ENCODE measurements at places on chromosomes 1 and 21.
A peak's percentile ranks its signal among the peaks of the same experiment; 100 is the strongest.

DNA sequence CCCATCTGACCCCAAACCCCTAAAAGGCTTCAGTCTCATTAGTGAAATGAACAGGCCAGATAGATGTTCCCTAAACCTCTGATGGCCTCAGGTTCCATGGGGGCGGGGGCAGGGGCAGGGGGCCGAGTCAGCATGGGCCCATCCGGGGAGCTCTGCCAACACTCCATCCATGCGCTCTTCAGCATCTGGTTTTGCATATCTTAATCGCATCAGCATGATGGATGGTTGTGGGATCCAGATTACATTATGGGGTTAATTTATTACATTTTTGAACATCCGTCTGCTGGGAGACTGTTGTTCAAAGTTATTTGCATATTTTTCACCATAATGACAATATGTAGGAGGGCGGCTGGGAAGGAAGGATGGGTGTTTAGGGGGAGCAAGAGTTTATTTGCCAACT lies 3.1 kb upstream of the MAD2L2 start:
- DNase-seq, result no peak

GRCh38 chr1:119954476-119955422 lies 58.4 kb upstream of the ADAM30 start:
- no peak for DNase-seq

- no peak for DNase-seq
Measured at GRCh38 chr1:73800376-73800775, 397.6 kb downstream of the LRRIQ3 start.

GRCh38 chr1:241336335-241336734 lies 20.7 kb downstream of the RGS7 start:
- DNase-seq, result no peak

DNA sequence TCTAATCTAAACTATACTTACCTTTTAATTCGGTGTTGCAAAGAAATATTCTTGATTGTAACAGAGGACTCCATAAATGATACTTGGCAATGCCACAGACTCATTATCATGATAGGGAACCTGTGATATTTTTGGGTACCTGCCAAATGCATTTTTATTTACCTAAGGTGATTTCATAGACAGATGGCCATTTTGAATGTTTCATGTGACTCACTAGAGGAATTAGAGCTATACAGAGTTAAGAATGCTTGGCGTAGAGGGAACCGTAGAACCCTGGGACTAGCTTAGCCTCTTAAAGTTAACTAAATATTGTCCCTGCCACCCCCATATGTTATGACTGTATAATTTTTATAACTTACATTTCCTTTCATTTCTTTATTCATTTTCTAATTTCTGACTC lies 136.1 kb downstream of the DISP1 start:
- no peak for DNase-seq

- DNase-seq, result peak; percentile 19
Measured at GRCh38 chr21:29233611-29234540, 64.8 kb upstream of the BACH1 start.

DNA sequence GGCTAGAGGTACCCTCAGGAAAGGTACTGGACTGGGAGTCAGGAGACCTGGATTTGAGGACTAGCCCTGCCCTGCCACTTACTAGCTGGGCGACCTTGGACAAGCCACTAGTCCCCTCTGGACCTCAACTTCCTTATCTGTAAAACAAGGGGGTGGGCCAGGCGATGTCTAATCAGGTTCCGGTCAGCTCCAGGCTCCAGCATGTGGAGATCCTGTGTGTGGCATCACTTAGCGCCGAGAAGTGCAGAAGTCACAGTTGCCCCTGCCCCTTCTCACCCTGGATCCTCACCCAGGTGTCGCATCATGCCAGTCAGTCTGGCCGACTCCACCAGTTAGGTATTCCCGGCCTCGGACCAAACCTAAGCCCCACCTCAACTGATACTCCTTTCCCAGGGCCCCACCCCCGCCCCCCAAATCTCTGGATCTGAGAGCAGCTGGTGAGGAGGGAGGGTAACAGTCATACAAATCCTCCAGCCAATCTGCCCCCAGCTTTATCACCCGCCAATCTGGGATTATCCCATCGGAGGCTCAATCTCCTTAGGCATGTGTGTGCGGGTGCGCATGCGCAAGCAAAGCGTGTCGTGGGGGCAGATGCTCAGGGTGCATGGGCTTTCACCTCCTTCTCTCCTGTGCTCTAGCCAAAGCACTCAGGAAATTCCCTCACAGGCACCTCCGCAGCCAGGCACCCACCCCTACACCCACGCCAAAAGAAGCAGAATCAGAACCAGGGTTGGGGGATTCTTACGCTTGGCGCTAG lies 5.4 kb downstream of the CELF3 start:
- DNase-seq, result no peak

DNA sequence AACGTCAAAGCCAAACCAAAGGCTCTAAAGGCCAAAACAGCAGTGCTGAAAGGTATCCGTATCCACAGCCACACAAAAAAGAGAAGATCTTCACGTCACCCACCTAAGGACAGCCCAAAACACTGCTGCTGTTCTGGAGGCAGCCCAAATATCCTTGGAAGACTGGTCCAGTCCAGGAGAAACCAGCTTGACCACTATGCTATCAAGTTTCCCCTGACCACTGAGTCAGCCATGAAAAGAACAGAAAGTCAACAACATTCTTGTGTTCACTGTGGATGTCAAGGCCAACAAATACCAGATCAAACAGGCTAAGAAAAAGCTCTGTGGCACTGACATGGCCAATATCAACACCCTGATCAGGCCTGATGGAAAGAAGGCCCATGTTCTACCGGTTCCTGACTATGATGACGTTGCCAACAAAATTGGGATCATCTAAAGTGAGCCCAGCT lies 32.1 kb downstream of the ARID4B start:
- no peak for DNase-seq

- DNase-seq, result no peak
Measured at GRCh38 chr1:95730986-95731385, 497.0 kb downstream of the RWDD3 start.

GRCh38 chr1:224783006-224783651 lies 146.3 kb upstream of the DNAH14 start:
- no peak for DNase-seq

- DNase-seq, result no peak
Measured at GRCh38 chr21:35046880-35047229, 2.2 kb downstream of the RUNX1 start.

DNA sequence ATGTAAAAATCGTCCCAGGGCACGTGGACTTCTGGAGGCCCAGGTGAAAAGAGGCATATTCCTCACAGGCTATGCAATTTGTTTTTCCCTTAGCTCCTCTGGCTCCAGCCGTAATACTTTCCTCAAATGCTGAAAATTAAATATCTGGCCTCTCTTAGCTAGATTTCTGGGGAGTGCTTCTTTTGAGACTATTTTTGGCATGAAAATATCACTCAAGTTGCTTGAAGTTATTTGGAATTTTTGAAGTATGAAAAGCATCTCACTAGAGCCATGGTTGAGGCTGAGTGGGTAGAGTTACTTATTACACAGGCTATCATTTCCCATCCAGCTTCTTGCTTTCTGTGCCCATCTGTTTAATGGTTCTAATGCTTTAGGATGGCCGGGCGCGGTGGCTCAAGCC lies 59.7 kb downstream of the MYOM3 start:
- no peak for DNase-seq

GRCh38 chr1:111754984-111755330 lies 744 bp upstream of the DDX20 start:
- peak; percentile 24 for DNase-seq

- DNase-seq, result no peak
Measured at GRCh38 chr21:28138272-28138671, 854.4 kb downstream of the LTN1 start.

DNA sequence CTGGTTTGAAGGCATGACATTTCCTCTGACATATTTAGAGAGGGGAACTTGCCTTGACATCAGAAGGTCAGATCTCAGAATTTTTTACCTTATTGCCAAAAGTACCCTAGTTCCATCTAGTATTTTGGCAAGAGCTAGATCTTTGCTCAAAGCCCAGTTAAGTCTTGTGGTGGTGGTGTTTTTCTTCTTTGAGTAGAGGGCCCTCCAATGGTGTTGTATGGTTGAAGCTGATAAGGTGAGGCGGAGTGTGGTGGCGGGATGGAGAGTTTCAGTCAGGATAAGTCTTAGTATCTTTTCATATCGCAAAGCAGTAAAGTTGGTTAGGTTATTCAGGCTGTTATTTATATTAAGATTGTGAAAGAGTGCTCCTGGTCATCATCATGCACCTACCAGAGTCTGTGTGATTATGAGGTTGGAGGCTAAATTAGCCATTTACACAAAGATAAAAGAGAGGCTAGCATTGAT lies 20.1 kb upstream of the MACF1 start:
- no peak for DNase-seq

DNA sequence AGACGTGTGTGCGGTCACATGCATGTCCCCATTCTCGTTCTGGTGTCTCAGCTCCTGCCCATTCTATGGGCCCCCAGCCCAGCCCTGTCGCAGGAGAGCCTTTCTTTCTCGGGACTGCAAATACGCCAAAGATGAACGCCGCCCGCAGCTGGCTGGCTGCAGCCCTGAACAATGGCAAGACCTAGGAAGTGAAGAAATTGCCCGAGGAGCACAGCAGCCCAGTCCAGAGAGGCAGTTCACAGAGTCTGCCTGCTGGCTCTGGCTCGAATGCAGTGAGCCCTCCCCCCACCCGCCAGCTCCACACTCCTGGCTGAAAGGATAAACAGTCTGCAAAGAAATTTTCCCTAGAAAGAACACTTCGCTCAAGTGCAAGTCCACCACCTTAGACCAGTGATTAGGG lies 23.3 kb downstream of the PAX7 start:
- DNase-seq, result no peak

GRCh38 chr1:21702780-21703179 lies 33.6 kb upstream of the RAP1GAP start:
- no peak for DNase-seq

DNA sequence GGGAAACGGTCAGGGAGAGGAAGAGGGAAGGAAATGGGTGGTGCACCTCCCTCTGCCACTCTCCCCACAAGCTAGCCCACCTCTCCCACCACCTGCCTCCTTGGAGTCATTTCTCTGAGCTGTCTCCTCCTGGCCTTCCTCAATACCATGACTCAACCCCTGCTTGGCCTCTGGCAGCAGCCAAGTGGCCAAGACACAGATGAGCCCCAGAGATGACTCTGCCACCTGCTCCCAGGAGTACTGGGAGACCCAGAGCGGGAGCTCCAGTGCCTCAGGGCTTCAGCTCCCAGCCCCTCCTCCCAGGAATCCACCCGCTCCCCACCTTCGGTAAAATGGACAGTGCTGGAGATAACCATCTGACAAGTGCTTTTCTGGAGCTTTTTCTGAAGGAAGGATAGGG lies 2.6 kb downstream of the S100A16 start:
- no peak for DNase-seq

GRCh38 chr1:911875-912739 lies 11.6 kb upstream of the SAMD11 start:
- DNase-seq, result no peak

GRCh38 chr1:36128126-36128904 lies 3.3 kb upstream of the COL8A2 start:
- DNase-seq, result no peak

Measured in GM12891 (cell line).